Liver (tissue), 10 donors: ENCODE measurements at places on chromosomes 7 and 10.

- DNase-seq = no peak
These were observed 14.9 kb upstream of the CRCP start for GRCh38 chr7:66099551-66100407.

DNA sequence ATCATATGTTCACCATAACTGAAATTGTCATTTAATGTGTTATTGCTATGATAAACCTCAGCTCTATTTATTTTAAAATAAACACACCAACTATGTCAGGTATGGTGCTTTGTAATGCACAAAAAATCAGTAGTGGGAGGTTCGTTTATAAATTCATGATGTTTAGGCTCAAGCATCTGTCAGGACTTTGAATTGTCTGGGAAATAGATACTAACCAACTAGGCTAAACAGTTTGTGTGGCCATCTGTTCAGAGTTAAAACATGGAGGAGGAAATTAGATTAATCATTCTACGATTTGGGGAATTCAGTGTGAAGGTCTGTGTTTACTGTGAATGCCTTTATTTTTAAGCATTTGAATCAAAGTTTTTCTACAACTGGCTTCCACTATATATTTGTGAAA is 212.6 kb upstream of the FZD8 start:
- no peak for DNase-seq

- DNase-seq = no peak
These were observed 39.7 kb upstream of the TEX47 start for GRCh38 chr7:88835147-88835728.

- no peak for DNase-seq
These were observed 183.7 kb upstream of the FEZF1 start for GRCh38 chr7:122488241-122488640.

- no peak for DNase-seq
These were observed 53.6 kb downstream of the VIPR2 start for GRCh38 chr7:159091041-159091440.

- DNase-seq = no peak
These were observed 535.1 kb upstream of the CELF2 start for GRCh38 chr10:10482613-10483012.

DNA sequence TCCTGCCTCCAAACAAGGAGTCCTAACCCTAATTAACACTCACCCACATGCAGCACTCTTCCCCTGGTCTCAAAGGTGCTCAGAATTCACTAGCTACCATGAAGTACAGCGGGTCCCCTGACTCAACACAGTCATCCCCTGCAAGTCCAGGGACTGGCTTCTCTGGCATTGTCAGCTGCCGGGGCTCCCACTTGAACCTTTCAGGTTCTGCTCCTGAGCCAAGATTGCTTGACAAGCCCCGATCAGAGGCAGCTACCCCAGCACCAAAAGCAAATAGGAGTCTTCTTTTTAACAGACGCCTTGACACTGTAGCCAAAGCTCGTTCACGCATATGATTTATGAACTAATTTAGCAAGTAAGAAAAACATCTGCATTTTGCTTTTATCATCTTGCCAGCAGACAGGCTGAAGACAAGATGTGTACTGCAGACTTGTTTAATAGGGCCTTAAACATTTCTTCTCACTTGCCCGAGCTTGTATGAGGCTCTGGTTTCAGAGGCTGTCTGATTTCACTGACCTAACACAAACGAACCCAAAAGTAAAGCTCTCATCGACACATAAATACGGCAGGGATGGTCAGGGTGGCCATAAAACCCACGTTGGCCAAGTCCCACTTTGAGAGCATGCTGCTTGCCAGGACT is 67.6 kb upstream of the ADAM12 start:
- DNase-seq = no peak

- DNase-seq = peak; percentile 37
These were observed 221.7 kb downstream of the PHTF2 start for GRCh38 chr7:78020136-78020873.

DNA sequence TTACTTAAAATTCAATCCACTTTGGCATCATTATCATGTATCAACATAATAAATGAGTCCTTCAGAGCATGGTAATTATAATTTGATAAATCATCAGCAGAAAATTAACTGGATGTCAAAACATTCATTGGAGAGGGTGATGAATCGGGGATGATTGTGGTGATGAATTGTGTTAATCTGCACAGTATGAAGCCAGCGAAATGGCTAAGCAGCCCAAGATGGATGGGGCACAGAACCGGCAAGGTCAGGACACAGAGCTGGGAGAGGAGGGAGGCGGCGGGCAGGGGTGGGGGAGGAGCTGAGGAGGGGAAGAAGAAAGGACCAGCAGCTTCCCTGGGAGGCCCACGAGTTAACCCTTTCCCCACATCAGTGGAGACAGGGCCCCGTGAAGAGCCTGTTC is 536.1 kb downstream of the LRMDA start:
- DNase-seq = no peak
